Naive thymus-derived CD8-positive, alpha-beta T cell (primary cell): ENCODE measurements at places on chromosomes 13 and 19.

DNA sequence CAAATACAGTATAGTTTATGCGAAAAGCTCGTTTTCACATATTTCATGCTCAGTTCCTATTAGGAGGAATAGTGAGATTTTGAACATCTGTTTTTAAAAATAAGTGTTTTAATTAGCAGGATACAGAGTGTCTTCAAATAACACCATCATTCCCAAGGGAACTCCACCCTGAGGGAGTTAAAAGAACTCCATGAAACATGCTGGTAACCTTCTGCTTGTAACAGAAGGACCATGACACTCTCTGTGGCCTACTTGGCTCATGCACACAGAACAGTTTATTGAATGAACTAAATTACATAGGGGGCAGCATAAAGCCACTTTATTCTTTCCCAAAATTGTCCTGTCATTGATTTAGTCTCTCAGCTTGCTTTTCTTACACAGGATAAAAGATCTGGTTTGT lies 809.5 kb upstream of the SLITRK6 start:
- no peak overlapping the region for H3K27ac ChIP-seq
- no peaks in the 10 kb centered on the region for H3K4me1 ChIP-seq
- no peak overlapping the region for H3K4me3 ChIP-seq
- no peaks in the 10 kb centered on the region for H3K36me3 ChIP-seq
- DNase-seq: no peak

DNA sequence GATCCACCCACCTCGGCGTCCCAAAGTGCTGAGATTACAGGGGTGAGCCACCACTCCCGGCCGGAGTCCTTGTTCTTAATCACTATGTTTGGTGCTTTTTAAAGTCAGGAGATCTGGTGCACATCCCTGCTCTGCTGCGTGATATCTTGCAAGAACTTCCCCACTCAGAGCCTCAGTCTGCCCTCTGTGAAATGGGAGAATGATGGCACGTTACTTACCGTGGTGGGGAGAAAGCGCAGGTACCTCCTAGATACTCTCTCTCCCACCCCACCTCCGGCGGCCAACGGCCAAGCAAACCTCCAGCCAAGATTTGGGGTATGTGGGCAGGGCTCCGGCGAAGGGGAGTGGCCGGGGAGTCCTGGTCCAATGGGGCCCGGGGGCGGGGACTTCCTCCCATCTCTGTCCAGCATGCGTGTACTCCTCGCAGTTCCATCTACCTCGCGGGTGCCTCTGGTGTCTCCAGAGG lies at the start of gene RYR1:
TSS of gene RYR1 (plus strand) at position 424 of the 466 bp plus-strand sequence. CDS start 139 bp downstream, outside the sequence.
- no peaks in the 10 kb centered on the region for H3K36me3 ChIP-seq
- peaks cover 12% of the 10 kb centered on the region for H3K4me1 ChIP-seq
- no peak for DNase-seq
- H3K4me3 ChIP-seq: no peak within 1 kb of the TSS
- H3K27ac ChIP-seq: peak within 1 kb of the TSS; percentile 60

DNA sequence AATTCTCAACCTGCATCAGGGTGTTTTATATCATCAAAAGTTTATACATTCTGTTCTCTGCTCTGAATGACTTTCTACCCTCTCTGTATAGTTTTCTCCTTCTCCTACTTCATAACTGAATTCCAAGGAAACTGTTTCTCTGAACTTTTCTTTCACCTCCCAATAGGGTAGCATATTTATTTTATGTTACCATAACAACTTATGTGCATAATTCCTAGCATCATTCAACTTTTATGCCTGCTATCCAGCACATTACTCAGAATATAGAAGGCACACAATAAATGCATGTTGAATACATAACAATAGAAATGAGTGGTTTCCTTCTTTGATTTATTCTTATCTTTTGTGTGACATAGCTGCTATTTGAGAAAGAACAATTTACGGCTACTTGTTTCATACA lies 2385.0 kb downstream of the PCDH9 start:
- H3K27me3 ChIP-seq: no peaks in the 10 kb centered on the region
- H3K36me3 ChIP-seq: no peaks in the 10 kb centered on the region
- no peak overlapping the region for H3K27ac ChIP-seq
- no peaks in the 10 kb centered on the region for H3K4me1 ChIP-seq
- no peak overlapping the region for H3K4me3 ChIP-seq
- DNase-seq: no peak

GRCh38 chr13:66296875-66297274 lies 933.3 kb downstream of the PCDH9 start:
- no peak overlapping the region for H3K27ac ChIP-seq
- H3K4me3 ChIP-seq: no peak overlapping the region
- H3K4me1 ChIP-seq: no peaks in the 10 kb centered on the region
- no peak for DNase-seq
- no peaks in the 10 kb centered on the region for H3K27me3 ChIP-seq

- H3K4me1 ChIP-seq: peaks cover 15% of the 10 kb centered on the region
- H3K27ac ChIP-seq: no peak overlapping the region
- DNase-seq: no peak
- H3K36me3 ChIP-seq: peaks cover 30% of the 10 kb centered on the region
- no peaks in the 10 kb centered on the region for H3K27me3 ChIP-seq
- H3K4me3 ChIP-seq: no peak overlapping the region
These were observed 7.5 kb downstream of the ZNF440 start for GRCh38 chr19:11821474-11822109.

DNA sequence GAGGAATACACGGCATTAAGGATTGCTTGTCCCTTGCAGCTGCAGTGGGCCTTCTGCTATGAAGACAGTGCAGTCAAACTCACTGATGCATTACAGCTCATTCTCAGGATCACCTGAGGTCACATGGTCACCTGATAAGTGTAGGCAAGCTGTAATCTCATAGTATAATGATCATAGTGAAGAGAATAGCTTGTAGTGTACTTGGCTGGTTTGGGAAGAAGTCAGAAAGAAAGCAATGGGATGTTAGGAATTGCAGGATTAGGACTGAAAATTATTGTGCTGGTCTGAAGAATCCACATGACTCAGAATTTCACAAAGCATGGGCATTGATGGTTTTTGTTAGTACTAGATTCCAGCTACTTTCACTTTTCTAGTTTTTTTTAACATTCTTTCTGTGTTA lies 76.7 kb downstream of the MBNL2 start:
- H3K4me1 ChIP-seq: peaks cover 29% of the 10 kb centered on the region
- no peak for DNase-seq
- H3K27ac ChIP-seq: no peak overlapping the region
- no peak overlapping the region for H3K4me3 ChIP-seq
- H3K27me3 ChIP-seq: no peaks in the 10 kb centered on the region

DNA sequence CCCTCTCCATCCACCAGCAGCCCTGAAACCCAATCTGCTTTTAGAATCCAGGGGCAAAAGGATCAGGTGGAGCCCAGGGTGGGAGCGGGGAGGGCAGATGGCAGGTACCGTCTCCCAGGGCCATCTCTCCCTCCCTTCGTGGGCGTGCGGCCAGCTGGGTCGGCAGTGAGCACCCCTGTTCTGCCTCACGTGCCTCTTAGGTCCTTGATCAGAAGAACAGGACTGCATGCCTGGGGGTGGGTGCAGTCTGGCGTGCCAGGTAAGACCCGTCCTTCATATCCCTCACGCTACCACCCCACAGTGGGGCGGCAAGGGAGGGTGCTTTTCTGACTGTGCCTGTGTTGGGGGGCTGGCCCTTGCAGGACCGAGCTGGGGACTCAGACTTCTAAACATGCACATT lies 2.0 kb downstream of the SLC8A2 start:
- H3K4me3 ChIP-seq: no peak overlapping the region
- H3K27ac ChIP-seq: no peak overlapping the region
- no peak for DNase-seq
- peaks cover under 1% of the 10 kb centered on the region for H3K36me3 ChIP-seq

GRCh38 chr19:9836021-9836420 lies 903 bp downstream of the PIN1 start:
- DNase-seq: no peak
- H3K27me3 ChIP-seq: no peaks in the 10 kb centered on the region
- peaks cover 33% of the 10 kb centered on the region for H3K4me1 ChIP-seq
- peak overlapping the region; percentile 92 for H3K27ac ChIP-seq
- peaks cover 5% of the 10 kb centered on the region for H3K36me3 ChIP-seq

DNA sequence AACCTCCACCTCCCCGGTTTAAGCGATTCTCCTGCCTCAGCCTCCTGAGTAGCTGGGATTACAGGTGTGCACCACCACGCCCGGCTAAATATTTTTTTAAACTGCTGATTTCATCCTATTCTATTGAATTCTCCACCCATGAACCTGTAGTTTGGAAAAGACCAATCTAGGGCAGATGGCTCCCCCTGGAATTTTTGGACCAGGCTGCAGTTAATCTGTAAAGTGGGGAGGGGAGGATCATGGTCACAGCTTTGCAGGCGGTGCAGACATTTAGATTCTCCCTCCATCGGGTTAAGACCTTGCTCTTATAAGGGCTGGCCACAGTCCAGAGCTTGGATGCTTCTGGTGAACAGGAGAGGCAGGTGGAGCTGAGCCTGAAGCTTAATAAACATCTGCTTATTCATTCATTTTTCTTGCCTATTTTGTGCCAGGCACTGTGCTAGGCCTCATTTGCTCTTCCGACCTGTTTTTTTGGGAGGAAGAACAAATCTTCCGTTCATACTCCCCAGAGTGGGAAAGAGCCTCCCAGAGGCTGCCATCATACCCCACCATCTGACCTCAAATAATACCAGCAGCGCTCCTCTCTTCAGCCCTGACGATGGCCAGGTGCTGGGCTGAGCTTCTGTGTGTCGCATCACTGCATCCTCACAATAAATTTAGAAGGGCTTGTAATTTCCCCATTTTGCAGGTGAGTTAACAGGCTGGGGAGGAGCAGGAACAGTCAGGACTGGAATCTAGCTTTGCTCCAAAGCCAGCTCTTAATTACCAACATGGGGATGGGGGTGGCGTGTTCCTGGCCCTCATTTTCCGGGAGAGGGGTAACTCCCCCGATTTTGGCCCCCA lies 902 bp upstream of the CCDC106 start:
- peak overlapping the region; percentile 90 for H3K4me3 ChIP-seq
- peak; percentile 35 for DNase-seq
- H3K27ac ChIP-seq: peak overlapping the region; percentile 90
- no peaks in the 10 kb centered on the region for H3K36me3 ChIP-seq
- H3K27me3 ChIP-seq: no peaks in the 10 kb centered on the region

- H3K4me3 ChIP-seq: peak overlapping the region; percentile 82
- no peaks in the 10 kb centered on the region for H3K27me3 ChIP-seq
- peak; percentile 92 for DNase-seq
These were observed 38.3 kb downstream of the ZSWIM4 start for GRCh38 chr19:13833330-13834243.

GRCh38 chr19:49071860-49072547 lies 495 bp downstream of the KCNA7 start:
- no peak for DNase-seq
- H3K4me3 ChIP-seq: peak overlapping the region; percentile 15
- peaks cover 11% of the 10 kb centered on the region for H3K4me1 ChIP-seq
- H3K27ac ChIP-seq: no peak overlapping the region
- peaks cover 76% of the 10 kb centered on the region for H3K27me3 ChIP-seq

GRCh38 chr13:43822969-43823368 lies 36.2 kb upstream of the ENOX1 start:
- H3K36me3 ChIP-seq: no peaks in the 10 kb centered on the region
- H3K27ac ChIP-seq: no peak overlapping the region
- no peaks in the 10 kb centered on the region for H3K4me1 ChIP-seq
- H3K27me3 ChIP-seq: peaks cover 7% of the 10 kb centered on the region

- H3K36me3 ChIP-seq: no peaks in the 10 kb centered on the region
- H3K27ac ChIP-seq: no peak overlapping the region
- DNase-seq: no peak
- no peaks in the 10 kb centered on the region for H3K27me3 ChIP-seq
- no peak overlapping the region for H3K4me3 ChIP-seq
These were observed 162.5 kb downstream of the OLFM4 start for GRCh38 chr13:53191091-53191490.

DNA sequence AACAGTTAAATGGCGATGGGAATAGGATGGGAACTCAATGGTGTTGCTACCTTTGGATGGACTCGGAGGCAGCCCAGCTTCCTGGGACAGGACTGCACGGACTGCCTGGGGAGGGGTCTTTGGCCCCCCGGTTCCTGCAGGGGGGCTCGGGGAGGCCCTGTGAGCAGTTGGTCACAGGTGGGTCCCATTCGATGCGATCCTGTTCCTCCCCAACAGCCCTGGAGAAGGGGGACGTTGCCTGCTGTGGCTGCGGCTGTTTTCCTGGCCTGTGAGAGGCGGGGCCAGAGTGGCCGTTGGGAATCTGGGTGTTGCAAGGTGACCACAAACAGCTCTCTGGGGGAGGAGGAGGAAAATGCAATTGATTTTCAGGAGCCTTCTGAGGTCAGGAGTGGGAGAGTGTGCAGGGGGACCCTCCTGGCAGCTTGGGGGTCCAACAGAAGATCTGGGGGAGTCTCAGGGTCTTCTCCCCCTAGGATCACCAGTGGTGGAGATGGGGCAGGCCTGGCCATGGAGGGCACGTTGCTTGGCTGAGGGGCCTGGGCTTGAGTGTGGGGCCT lies 1.9 kb upstream of the PLPPR3 start:
- no peak for DNase-seq
- H3K27ac ChIP-seq: no peak overlapping the region
- H3K4me1 ChIP-seq: no peaks in the 10 kb centered on the region
- peaks cover 3% of the 10 kb centered on the region for H3K27me3 ChIP-seq
- no peaks in the 10 kb centered on the region for H3K36me3 ChIP-seq

- H3K4me3 ChIP-seq: peak overlapping the region; percentile 98
- peaks cover 12% of the 10 kb centered on the region for H3K36me3 ChIP-seq
- peaks cover 16% of the 10 kb centered on the region for H3K4me1 ChIP-seq
- H3K27me3 ChIP-seq: no peaks in the 10 kb centered on the region
- H3K27ac ChIP-seq: peak overlapping the region; percentile 96
These were observed 587 bp downstream of the S1PR4 start for GRCh38 chr19:3178973-3179738.

- no peak overlapping the region for H3K4me3 ChIP-seq
- H3K27me3 ChIP-seq: no peaks in the 10 kb centered on the region
- no peaks in the 10 kb centered on the region for H3K4me1 ChIP-seq
- H3K36me3 ChIP-seq: peaks cover 47% of the 10 kb centered on the region
- no peak for DNase-seq
- no peak overlapping the region for H3K27ac ChIP-seq
These were observed 16.2 kb downstream of the PPP1R12C start for GRCh38 chr19:55101261-55101660.

DNA sequence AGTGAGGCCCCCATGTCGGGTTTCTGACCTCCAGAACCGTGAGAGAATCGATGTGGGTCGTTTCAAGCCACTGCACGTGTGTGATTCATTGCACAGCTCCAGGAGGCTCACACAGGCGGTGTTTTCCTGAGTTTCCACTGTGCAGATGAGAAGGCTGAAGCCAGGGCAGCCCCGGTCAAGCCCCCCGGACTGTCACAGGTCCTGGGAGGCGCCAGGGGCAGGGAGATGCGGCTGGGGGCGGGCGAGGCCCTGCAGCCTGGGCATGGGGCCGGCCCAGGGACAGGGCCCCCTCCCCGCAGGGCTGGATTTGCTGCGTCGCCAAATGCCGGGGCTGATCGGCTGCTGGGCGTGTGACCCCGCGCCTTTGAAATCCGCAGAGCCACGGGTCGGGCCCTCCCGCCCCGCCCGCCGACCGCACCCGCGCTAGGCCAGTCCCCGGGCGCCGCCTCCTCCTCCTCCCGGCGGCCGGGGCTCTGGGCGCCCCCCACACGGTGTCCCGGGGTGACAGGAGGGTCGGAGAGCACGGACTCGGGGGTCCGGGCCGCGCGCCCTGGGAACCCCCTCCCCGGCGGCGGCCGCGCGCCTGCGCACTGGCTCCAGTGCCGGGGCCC lies 9.9 kb upstream of the MKNK2 start:
- H3K36me3 ChIP-seq: no peaks in the 10 kb centered on the region
- peaks cover 61% of the 10 kb centered on the region for H3K4me1 ChIP-seq
- peak overlapping the region; percentile 98 for H3K27ac ChIP-seq
